ENCODE measurements at places on chromosomes 11 and 22. TPM values are rescaled to one million over a fixed set of nuclear protein-coding genes. Genes with fewer than 3 reads are reported as not detected.
A peak's percentile ranks its signal among the peaks of the same experiment; 100 is the strongest.

Gene HSPB2
- not detected for total RNA-seq

- no peak within 1 kb of the TSS for H3K27ac ChIP-seq
- peak within 1 kb of the TSS; percentile 80 for H3K4me3 ChIP-seq
- no peaks in the 10 kb centered on the region for H3K27me3 ChIP-seq
- H3K4me1 ChIP-seq, result peaks cover 14% of the 10 kb centered on the region
- H3K36me3 ChIP-seq, result peaks cover 3% of the 10 kb centered on the region
- peak; percentile 20 for DNase-seq
These were observed at the start of gene ACTN3 for GRCh38 chr11:66546368-66546965. Gene ACTN3 (plus strand): TSS chr11:66546903. CDS start chr11:66546938, 35 bp downstream.

DNA sequence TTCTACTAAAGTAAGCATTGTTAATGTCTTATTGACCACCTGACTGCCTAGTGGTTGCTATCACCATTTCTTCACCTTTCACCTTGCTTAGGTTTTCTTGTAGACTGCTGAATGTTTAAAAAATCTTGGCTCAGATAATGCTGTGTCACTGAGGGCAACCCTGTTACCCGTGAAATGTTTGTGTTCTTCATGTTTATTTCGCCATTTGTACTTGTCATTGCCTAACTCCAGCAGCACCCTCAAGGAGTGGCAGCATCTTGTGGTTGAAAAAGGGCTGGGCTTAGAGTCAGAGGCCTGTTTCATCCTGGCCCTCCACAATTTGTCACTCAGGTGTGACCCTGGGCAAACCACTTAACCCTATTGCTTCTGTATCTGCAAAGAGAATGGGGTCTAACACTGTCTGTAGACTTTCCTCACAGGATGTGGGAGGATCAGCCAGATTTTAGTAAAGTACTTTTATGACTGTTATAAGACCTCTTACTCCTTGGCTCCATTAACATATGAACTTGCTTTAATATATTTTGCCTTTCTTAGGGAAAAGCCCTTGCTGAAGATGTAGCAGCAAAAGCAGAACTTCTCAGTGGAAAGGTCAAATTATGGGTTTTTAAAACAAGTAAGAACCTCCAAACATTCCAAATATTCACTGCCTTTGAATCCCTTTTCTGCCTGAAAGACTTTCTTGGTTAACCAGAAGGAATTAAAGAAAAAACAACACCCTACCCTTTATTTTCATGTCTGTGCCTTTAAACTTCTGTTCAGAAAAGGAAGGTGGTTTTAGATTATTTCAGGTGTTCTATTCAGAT, 154.5 kb upstream of the C11orf87 start:
- no peak overlapping the region for H3K27ac ChIP-seq
- H3K4me3 ChIP-seq, result no peak overlapping the region
- H3K4me1 ChIP-seq, result no peaks in the 10 kb centered on the region
- DNase-seq, result no peak

GRCh38 chr11:61460474-61460881, 30.6 kb downstream of the SDHAF2 start:
- H3K4me3 ChIP-seq, result no peak overlapping the region
- H3K27me3 ChIP-seq, result no peaks in the 10 kb centered on the region
- H3K36me3 ChIP-seq, result peaks cover 3% of the 10 kb centered on the region
- no peak overlapping the region for H3K27ac ChIP-seq

- no peaks in the 10 kb centered on the region for H3K4me1 ChIP-seq
- no peak overlapping the region for H3K27ac ChIP-seq
- no peaks in the 10 kb centered on the region for H3K36me3 ChIP-seq
- H3K27me3 ChIP-seq, result no peaks in the 10 kb centered on the region
- DNase-seq, result no peak
These were observed 258.8 kb downstream of the FAM181B start for GRCh38 chr11:82474876-82475275.

Gene OTOG
- not detected for total RNA-seq

- no peak overlapping the region for H3K4me3 ChIP-seq
- no peak overlapping the region for H3K27ac ChIP-seq
- no peak for DNase-seq
- H3K4me1 ChIP-seq, result no peaks in the 10 kb centered on the region
These were observed 127.6 kb upstream of the BMAL1 start for GRCh38 chr11:13149991-13150390.

GRCh38 chr11:116057000-116057399, 552.8 kb upstream of the CADM1 start:
- H3K27ac ChIP-seq, result no peak overlapping the region
- no peak for DNase-seq
- H3K36me3 ChIP-seq, result no peaks in the 10 kb centered on the region
- no peaks in the 10 kb centered on the region for H3K4me1 ChIP-seq
- no peak overlapping the region for H3K4me3 ChIP-seq
